ENCODE measurements at places on chromosomes 2 and 18. TPM values are rescaled to one million over a fixed set of nuclear protein-coding genes. Genes with fewer than 3 reads are reported as not detected.

DNA sequence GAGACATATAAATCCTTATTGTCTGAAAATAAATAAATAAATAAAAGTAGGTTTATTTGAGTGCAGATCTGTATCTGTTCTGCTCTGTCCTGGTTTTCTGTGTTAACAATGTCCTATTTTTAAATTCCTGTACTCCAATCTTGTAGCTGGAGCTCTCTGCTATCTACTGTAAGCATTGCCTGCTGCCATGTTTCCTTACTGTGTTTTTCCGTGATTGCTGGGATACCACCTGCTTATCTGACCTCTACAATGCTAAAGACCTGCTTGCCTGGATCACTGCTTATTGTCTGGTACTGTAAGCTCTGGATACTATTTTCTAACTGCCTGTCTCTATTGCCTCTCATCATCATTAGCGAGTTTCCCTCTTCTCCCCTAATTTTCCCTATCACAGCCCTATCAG lies 11.6 kb downstream of the PTPN4 start:
- no peak for DNase-seq

DNA sequence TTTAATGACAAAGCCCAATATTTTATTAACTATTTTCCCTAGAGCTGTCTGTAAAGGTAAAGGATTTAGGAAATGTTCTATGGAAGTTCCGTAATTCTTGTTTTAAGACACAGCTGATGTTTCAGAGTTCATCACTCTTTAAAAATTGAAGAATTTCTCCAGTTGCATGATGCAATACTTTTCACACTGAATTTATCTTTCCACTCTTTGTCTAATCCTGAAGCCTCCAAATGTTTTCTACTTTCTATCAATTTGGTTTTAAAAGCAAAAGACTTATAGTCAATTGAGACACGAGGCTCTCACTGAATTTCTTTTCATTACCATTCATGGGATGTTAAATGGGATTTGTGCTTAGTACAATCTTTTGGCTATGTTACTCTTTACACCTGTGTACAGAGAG lies 223.2 kb downstream of the TDRD15 start:
- no peak for DNase-seq

GRCh38 chr2:239109928-239110545 lies 262.2 kb downstream of the TWIST2 start:
- no peak for DNase-seq

DNA sequence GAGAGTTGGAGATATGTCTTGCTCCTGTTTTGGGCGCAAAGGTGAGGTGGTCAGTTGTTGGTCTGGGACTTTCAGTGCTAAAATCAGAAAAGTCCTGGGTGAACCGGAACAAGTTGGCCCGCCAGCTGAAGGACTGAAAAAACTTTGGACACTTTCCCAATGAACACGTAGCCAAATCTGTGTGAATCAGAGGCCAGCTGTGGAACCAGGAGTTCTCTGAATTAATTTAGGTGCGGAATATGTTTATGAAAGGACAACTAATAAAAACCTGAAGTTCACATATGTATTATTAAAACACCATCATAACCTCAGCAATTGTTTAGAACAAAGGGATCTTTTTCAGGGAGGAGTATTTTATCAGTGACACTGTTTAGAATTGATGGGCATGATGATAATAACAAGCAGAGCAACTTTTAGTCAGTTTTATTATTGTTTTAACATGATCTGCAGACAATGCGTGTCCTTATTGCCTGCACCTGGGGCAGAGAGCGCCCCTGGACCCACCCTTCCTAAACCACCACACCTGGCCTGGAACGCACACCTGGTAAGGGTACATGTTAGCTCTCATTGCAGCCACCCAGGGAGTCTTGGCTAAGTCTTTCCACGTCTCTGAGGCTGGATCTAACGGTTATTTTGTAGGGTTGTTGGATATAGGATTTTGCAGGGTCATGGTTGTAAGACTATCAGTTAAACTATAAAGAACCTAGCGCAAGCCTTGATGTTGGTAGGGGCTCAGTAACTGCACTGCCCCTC lies 9.9 kb upstream of the ODC1 start:
- no peak for DNase-seq

DNA sequence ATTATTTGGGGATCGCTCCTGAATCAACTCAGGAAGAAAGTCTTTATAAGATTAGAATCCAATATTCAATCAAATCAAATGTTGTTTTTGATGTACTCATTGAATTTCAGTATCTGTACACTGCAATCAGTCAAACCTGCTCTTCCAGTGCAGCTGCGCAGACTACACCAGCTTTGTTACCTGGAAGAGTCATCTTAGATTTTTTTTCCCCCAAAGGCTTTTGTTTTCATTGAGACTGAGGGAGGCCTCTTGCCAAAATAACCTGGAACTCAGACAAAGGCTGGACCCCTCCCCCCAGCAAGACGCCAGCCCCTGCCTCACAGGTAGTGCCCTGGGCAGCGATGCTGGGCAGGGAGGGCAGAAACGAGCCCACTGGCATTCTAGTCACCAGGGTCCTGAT lies 74.8 kb downstream of the ARHGEF4 start:
- no peak for DNase-seq

- no peak for DNase-seq
Observed at GRCh38 chr2:218180467-218181114, 13.8 kb upstream of the CXCR1 start.

DNA sequence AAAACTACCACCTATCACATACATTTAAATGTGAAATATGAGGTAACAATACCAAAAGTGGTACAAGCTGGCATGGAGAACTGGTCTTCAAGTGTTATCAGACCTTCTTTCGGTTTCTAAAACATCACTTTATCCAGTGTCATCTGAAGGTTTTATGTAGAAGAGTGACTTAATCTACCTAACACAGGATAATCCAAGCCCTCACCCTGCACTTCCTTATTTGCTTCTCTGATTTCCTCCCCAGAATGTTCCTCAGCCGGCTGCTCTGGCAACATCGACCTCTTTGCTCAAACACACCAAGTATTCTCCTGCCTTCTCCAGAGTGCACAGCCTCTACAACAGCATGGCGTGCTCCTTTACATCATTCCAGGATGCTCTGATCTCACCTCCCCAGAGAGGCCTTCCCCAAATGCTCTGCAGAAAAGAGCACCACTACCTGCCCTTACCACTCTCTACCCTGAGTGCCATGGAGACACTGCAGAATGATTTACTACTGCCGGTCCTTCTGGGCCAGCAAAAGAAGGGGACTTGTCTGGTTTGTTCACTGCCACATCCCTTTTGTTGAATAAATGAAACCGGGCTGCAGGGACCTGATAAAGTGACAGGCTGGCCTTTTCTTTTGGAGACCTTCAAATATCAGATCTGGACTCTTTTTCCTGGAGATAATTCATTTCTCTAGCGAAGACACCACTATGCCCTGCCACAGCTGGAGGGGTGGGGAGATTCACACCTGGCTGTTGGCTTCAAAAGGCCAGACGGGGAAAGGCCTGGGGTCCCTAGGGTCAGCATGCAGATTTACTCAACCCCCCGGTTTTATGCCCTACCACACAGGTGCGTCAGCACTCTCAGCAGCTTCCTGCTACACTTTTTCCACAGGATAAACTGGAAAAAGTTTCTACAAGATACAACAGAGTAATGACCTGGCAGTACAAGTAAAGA lies 42.0 kb downstream of the TTR start:
- no peak for DNase-seq

DNA sequence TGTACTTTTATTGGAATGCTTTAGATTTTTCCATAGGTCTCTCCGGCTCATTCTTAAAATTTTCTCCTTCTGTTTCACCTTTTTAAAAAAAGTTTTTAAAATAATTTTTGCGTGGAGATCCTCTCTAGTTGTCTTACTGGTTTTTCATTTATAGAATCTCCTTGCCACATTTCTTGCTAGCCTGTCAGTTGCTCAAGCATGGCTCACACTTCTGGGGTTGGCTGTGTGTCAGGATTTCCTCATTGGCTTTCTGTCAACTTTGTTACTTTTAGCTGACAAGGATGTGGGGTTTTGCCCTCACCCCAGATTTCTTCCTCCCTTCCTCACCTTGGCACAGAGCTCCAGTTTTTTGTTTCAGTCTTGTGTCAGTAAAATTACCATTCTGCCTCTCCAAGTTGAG lies 124.6 kb downstream of the ZNF407 start:
- no peak for DNase-seq

- no peak for DNase-seq
Observed at GRCh38 chr18:59954755-59955156, 55.0 kb downstream of the PMAIP1 start.

DNA sequence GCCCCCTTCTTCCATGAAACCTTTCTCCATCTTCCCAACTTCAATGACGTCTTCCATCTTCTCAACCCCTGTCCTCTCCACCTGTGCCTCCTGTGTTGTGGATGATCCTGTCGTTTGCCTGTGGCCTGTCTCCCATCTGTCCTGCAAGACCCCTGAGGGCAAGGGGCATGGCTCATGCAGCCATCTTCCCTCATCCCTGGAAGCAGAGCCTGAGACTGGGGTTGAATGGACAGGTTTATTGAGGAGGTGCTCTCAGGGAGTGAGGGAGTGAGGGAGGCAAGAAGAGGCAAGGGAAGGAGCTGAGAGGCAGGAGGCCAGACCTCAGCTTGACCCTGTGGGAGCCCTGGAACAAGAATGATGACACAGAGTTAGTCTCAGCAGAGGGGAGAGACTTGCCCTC lies 7.3 kb downstream of the SPATA3 start:
- no peak for DNase-seq

- no peak for DNase-seq
Observed at GRCh38 chr18:77157312-77157711, 24.7 kb upstream of the MBP start.

DNA sequence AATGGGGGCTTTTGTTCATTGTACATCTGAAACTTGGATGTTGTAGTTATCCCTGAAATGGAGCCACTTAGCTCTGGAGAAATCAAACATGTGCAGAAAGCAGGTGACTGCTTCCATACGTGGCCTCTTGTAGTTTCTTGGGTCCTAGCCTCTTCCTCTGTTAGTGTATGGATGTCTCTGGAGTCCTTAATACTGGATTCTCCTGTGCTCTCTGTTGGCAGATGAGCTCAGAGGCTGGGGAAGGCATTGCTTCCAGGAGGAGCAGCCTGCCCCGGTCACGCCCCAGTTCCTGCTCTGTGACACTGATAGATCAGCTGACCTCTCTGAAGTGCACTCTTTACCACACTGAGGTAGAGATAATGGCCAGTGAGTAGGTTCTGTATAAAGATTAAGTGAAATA lies 176.2 kb downstream of the LDLRAD4 start:
- no peak for DNase-seq

DNA sequence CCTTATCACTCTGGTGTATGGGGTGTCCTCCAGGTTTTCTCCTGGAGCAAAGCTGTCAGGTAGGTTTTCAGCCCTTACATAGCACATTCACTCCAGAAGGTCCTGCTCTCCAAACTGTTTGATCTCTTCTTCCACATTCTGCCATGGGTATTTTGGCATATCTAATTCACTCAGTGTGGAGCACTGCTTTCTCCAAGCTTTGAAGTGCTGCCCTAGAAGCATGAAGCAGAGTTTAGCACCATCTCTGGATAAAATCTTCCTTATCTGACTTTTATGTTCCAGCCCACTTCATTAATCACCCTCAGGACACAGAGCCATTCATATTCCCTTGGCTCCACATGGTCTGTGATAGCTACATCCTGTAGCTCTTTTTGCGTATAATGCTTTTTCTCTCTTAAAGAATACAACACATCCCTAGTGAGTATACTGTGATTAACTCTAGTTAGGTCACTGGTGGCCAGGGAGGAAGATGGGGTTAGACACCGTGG lies 56.7 kb upstream of the ARHGAP28 start:
- DNase-seq = no peak

GRCh38 chr2:98128556-98129109 lies 41.7 kb downstream of the VWA3B start:
- no peak for DNase-seq

GRCh38 chr2:132550946-132551345 lies 119.1 kb downstream of the LYPD1 start:
- DNase-seq = no peak

- DNase-seq = no peak
Observed at GRCh38 chr18:49547701-49548100, 14.2 kb upstream of the LIPG start.

The LIMS4 gene
- total RNA-seq = 0.79 TPM

The HOXD3 gene
- total RNA-seq = not detected

The SLC9A2 gene
- total RNA-seq = not detected

The OBSL1 gene
- 0.48 TPM for total RNA-seq

The ALLC gene
- total RNA-seq = not detected

The ABHD1 gene
- total RNA-seq = 0.33 TPM

The SH3RF3 gene
- 0.31 TPM for total RNA-seq

The ANKRD53 gene
- total RNA-seq = 0.35 TPM
